Activated T-helper 9 cell treated with anti-CD3 and anti-CD28 coated beads, Interleukin-2, amount 50 U/mL, for 16 hours (primary cell): ENCODE measurements at places on chromosomes 11 and 22.

DNA sequence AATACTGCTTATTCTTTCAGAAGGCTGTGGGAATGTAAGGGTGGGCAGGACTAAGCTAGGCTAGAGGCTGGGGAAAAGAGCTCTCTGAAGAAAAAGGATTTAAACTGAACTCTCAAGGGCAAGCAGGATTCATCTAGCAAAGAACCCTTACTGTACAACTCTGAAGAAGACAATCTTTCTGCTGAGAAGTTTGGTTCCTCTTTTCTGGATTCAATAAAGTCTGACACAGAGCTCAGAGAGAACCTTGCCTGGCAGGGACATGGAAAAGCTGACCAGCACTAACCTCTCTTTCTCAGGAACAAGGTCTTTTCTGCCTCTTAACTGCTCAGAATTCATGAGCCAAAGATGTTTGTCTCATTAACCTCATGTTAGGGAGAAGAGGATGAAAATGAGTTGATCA, 388.4 kb upstream of the DDI1 start:
- DNase-seq, result no peak

DNA sequence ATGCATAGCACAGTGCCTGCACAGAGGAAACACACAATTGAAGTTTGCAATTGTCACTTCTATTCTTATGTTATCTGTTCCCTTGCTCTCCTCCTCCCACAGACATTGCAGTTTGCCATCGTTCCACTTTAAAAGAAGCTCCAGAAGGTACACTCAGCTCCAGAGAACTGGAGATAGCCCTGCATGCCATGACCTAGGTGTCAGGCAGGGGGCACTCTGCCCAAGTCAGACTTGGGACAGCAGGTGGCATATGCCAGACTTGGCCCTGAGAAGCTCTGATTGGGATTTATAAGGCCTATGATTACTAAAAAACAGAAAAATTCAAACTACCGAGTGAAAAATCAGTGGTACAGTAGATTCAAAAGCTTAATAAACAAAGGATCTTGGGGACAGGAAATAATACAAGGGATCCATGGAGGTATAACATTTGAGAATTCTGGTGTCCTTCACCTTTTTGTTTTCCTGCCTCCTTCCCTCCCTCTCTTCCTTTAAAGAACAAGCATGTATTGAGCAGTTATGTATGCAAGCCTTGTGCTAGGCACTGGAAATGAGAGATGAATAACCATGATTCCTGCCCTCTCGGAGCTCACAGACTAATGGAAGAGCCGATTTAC, 40.0 kb downstream of the TENM4 start:
- no peak for DNase-seq

DNA sequence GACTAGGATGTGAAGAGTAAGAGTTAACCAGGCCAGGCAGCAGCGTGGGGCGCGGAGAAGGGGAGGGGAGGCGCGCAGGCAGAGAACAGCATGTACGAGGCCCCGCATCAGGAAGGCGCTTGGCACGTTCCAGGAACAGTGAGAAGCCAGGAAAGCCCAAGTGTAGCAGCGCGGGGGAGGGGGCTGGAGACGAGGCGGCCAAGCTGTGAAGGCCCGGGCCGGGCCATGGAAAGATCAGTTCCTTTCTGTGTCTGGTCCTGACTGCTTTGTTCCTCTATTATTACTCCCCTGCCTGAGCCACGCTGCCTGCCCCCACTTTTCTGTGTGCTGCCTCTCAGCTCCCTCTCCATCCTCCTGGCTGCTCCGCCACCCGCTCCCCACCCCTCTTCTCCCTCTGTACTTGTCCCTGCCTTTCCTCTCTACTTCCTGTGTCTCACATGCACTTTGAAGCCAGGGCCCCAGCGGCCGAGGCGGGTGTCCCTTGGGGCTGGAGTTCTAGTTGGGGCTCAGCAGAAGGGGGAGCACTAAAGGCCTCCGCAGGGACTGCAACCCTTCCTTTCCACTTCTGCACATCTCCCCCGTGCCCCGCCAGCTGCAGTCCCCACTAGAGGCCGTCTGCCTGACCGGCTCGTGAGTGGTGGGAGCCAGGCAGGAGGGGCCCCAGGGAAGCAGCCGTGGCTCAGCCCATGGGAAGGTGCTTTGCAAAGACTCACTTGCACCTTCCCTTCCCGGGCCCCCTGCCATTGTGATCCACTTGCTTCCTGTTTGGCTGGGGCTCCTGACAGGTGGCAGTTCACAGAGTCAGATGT, 63.7 kb downstream of the PRDM11 start:
- no peak for DNase-seq

- no peak for DNase-seq
Measured at GRCh38 chr11:69005183-69005630, 7.8 kb downstream of the MRGPRF start.

DNA sequence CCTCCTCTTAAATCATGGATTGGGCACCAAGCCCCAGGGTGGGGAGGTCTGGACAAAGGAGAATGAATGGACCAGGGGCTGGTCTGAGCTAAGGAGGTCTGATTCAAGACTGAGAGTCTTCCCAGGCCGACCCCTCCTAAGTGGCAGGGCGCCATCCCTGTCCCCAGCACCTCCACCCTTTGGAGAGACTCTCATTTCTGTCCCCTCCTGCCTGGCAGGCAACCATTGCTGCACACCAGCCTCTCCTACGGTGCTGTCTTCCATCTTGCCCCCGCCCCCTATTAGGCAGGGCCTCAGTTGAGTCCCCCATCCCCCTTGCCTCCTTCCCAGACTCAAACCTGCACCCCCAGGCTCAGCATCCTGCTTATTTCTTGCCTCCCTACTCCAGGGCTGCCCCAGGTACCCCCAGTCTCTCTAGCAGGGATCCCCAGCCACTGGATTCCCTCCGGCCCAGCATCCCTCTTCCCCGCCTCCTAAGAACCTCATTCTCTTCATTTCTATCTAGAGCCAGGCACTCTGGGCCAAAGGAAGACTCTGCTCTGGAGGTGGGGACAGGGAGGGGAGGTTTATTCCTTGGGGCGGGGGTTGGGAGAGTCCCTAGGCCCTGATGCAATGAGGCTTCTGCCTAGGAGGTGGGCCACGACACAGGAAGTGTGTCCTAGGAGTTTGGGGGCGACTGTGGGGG, 1.7 kb upstream of the RCOR2 start:
- DNase-seq, result no peak

DNA sequence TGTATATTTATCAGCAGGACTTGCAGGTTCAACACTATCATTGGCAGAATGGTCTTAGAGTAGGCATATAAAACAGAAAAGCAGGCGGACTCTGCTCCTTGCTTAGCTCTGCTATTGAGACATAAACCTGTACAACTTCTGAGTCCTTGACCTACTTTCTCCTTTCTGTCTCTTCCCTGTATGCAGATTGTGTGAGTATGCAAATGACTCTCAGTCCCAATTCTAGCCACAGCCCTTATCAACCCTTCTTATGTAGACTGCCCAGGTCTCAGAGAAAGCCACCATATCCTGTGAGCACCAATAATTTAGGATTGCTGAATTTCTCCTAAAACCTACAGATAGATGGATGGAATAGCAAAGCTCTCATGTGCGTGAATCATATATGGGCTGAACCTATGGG, 367.6 kb upstream of the DDI1 start:
- no peak for DNase-seq

DNA sequence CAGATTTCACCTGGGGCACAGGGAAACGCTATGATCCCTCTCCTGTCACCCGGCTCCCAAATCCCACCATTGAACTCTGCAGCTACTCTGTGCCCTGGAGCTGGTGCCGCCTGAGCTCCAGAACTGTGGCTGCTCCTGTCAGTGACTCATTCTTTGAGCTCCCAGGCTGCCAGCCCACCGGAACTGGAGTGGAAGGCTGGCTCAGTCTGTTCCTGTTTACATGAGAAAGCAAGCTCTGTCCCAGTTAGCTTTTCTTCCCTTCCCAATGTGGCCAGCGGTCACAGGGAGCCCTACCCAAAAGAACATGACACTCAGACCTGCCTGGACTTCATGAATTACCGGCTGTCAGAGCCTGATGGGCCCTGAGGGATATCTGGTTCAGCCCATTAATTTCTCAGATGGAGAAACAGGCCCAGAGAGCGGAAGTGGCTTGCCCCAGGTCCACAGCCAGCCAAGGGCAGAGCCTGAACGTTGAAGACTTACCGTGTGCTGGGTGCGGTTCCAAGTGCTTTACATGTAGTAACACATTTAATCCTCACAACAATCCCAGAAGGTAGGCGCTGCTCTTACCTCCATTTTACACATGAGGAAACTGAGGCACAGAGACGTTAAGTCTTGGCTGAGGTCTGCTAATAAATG, 23.8 kb upstream of the IGSF22 start:
- no peak for DNase-seq

DNA sequence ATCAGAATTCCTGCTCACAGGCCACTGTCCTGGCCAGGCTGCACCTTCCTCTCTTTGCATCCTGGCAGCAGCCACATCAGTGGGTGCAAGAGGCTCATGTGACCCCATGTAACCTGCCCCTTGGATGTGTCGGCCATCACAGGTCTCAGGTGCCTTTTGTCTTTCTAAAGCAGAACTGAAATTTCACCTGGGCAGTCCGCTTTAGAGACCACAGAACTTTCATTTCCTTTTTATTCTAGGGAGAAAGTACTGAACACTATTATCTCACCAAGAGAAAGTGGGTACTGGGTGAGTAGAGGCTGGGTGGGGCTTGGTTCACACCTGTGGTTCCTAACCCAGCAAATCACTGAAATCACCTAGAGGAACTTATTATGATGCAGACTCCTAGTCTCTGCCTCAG, 51.7 kb upstream of the NUP160 start:
- no peak for DNase-seq

GRCh38 chr11:1152316-1153104, 5.2 kb upstream of the MUC5AC start:
- no peak for DNase-seq

- DNase-seq, result no peak
Measured at GRCh38 chr11:555227-555779, 5.2 kb downstream of the LMNTD2 start.

DNA sequence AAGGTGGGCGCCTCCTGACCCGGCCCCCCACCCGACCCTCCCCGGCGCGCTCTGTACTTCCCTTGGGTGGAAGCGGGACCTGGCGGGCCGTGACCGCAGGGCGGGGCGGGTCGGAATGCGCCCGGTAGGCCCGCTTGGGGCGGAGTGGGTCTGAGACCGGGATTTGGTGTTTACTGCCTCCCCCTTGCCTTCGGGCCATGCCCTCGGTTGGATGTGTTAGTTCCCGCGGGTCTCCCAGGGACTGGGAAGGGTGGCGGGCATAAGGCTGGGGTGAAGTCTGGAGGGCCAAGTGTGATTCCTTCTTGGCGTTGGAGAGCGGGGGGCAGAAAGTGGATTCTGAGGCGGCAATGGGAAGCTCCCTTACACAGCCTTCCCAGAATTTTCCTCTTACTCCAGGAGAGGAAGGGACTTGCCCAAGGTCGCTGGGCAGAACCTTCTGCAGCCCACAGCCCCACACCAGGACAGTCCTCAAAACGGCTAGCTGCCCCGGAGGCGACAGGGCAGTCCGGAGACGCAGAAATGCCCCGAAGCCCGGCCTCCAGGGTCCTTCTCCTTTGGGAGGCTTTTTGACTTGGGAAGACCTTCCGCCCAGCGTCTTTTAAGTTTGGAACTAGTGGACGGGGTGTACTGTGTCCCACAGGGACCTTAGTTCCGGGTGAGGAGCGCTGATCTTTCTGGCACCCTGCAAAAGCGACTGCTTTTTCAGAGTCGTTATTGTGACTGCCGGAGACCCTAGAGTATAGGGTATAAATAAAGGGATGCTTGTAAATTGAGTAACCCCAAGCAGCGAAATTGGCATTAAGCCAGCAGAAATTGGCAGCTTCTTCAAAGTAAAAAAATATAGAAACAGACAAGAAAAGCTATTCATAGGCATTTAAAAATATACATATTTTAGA, 647 bp downstream of the SWAP70 start:
- DNase-seq, result peak; percentile 1

DNA sequence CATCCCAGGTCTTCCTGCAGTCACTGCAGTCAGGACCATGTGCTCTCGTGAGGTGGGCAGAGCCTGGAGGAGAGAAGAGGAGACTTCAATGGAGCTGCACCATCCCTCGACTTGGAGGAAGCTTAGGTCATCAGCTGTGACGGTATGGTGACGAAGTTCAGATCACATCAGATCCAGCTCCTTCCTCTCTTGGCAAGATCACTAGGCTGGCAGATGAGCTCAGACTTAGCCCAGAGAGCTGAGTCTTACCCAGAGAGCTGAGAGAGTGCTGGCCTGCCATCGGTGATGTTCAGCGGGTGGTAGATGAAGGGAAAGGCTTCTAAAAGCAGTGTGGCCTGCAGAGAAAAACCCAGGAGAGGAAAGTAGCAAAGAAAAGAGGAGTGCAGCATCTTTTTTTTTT, 1.8 kb upstream of the SLC15A3 start:
- no peak for DNase-seq

DNA sequence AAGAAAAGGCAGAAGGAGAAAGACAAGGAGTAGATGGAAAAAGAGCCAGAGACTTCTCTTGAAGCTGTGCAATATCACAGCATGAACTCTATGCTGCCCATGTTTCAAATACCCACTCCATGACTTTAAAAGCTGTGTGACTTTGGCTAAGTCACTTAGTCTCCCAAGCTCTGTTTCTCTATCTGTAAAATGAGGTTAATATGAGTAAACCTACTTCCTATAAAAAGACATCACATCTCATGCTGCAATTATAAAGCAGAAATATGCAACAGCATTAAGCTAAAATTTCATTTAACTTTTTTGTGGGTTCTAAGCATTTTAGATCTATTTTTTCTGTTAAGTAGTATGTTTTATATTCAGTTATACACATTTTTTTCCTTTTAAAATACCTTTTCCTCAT, 11.6 kb downstream of the DGCR2 start:
- DNase-seq, result no peak

GRCh38 chr11:74744277-74744676, 4.4 kb upstream of the RNF169 start:
- DNase-seq, result no peak

DNA sequence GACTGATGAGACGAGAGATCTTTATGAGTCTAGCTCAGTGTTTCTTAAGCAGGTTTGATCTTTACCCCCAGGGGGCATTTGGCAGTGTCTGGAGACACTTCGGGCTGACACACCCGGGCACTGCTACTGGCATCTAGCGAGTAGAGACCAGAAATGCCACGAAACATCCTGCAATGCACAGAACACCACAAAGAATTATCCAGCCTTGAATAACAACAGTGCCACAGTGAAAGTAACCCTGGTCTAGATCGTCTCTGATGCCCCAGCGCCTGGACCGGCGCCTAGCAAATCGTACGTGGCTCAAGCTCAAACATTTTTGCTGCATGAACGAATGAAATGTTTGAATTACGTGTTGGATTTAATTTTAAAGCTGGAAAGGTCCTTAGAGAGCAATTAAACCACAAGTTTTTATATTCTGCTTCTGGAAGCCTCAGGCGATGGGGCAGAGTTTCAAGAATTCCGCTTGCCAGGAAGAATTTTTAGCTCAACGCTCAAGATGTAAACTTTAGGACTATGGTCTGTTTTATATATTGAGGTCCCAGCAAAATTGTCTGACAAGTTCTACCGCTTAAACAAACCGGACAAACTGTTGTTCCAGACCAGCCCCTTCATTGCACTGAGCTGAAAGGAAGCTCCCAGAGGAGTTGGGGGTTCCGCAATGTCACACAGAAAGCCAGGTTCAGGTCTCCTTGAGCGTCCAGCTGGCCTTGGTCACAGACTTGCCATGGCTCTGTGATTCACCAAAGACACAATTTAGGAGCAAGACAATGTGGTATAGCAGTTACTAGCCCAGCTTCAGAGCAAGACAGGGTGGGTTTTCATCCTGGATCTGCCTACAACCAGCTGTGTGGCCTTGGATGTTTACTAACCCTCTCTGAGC, 44.2 kb upstream of the SMTN start:
- no peak for DNase-seq

- DNase-seq, result no peak
Measured at GRCh38 chr11:32400196-32400595, 35.1 kb downstream of the WT1 start.

- no peak for DNase-seq
Measured at GRCh38 chr22:16824716-16825687, at the start of gene XKR3. XKR3 (minus strand) TSS chr22:16825411; CDS start chr22:16808073, 17,338 bp downstream.
